ENCODE measurements at places on chromosomes 11 and 22. TPM values are rescaled to one million over a fixed set of nuclear protein-coding genes. Genes with fewer than 3 reads are reported as not detected.

The FBLN1 gene
- total RNA-seq, result 41.5 TPM

The TMEM86A gene
- 0.31 TPM for total RNA-seq

The FZD4 gene
- 1.1 TPM for total RNA-seq

The SORL1 gene
- 1.6 TPM for total RNA-seq

The MYO7A gene
- total RNA-seq, result 1.4 TPM

The ACER3 gene
- total RNA-seq, result 19.4 TPM

The CST6 gene
- total RNA-seq, result not detected

The KCNE3 gene
- not detected for total RNA-seq

The WNT11 gene
- 1.3 TPM for total RNA-seq
